ENCODE measurements at places on chromosomes 2 and 18.

- DNase-seq, result no peak
These were observed 250.5 kb downstream of the NYAP2 start for GRCh38 chr2:225650041-225650440.

DNA sequence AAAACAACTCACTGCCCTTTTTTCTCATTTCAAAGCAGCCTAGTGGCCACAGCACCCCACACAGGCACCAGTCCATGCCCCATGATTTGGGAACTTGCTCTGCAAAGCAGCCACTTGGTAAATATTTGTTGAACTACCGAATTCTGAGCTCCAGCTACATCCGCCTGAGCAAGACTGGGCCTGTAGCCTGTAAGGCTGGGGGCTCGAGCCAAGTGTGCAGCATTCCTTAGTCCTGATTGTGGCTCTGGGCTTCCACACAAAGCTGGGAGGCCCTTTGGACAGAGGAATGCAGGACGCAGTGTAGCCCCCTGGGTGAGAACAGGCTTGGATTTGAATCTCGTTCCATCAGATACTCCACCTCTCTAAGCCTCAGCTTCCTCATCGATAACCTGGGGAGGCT is 88.4 kb downstream of the ACTR2 start:
- DNase-seq, result no peak

- no peak for DNase-seq
These were observed 554.4 kb upstream of the LRRTM1 start for GRCh38 chr2:80858965-80859364.

DNA sequence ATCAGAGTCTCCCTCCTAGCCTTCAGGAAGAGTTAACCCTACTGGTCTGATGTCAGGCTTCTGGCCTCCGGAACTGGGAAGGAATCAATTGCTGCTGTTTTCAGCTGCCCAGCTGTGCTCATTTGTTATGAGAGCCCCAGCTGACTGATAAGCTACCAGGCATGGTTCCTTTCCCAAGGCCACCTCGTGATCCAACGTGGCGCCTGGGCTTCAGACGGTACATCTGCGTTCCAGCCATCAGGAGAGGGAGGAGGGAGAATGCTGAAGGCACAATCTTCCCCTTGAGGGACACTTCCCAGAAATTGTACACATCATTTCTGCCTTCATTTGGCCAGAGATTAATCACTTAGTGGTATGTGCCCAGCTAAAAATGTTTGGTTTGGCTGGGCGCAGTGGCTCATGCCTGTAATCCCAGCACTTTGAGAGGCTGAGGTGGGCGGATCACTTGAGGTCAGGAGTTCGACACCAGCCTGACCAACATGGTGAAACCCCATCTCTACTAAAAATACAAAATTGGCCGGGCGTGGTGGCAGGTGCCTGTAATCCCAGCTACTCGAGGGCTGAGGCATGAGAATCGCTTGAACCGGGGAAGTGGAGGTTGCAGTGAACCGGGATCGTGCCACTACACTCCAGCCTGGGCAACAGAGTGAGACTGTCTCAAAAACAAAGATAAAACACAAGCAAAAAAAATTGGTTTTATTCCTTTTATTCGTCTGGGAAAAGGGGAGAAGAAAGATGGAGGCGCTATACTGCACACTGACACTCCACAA is 10.5 kb upstream of the ARMC9 start:
- DNase-seq, result no peak

DNA sequence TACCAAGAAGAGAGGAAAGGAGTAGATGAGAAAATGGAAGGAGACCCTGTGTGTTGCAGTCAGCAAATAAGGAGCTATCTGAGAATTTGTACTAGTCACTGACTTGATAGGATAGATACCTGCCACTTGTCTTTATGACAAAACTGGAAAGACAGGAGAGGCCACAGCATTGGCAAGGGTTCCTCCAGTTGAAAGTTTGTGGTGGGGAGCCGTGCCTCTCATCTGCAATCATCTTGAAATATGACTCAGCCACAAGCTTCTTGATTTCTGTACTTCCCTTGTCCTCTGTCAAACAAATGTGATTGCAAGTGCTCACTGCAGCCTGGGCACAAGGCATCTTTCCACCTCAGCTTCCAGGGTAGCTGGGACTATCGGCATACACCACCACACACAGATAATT is 99.1 kb downstream of the GREB1L start:
- no peak for DNase-seq

- no peak for DNase-seq
These were observed 187.9 kb upstream of the HS6ST1 start for GRCh38 chr2:128506534-128506933.

DNA sequence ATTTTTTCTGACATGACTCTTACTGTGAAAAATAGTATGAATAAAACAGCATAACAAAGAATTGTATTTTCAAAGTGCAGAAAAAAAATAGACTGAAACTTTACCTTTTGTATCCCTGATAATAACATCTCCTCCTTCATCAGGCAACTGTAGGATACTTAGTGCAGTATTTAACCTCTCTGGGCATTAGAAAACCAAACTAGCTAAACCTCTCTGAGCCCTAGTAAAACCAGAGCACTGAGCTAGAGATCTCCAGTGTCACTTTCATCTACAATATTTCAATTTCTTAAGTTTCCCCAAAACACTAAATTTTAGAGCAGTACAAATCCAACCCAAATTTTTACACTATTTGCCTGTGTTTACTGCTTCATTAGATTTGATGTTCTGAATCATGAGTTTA is 594.0 kb upstream of the LINC00305 start:
- no peak for DNase-seq

GRCh38 chr2:25405611-25406295 is 64.0 kb upstream of the DNMT3A start:
- DNase-seq, result no peak

DNA sequence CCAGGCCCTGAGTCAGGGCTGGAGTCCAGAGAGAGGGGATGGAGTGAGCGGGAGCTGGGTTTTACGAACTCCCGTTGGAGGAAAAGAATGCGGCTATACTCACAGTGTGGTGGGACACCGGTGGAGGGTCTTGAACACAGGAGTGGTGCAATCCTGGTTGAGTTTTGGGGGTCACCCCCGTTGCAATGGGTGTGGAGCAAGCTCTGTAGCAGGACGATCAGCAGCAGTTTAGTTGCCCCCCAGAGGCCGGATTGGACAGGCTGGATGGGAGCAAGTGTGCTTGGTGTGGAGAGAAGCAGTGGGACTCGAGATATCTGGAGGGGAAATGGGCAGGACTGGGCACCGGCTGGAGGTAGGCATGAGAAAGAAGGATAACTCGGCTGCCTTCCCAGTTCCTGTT is 72.3 kb upstream of the TWIST2 start:
- DNase-seq, result no peak

GRCh38 chr18:4242431-4243161 is 212.5 kb downstream of the DLGAP1 start:
- DNase-seq, result no peak

DNA sequence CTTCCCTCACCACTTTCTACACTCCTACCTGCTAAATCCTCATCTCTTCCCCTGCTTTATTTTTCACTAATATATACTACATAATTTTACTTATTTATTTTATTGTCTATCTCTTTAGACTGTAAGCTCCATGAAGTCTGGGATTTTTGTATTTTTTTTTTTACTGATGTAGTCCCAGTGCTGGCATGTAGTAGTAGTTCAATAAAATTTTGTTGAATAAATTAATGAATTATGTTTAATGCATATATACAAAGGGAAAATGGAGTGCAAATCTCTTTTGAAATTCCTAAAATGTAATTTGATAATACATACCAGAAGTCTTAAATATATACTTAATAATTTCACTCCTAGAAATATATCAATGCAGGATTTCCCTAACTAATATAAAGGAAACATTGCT is 7.1 kb upstream of the NABP1 start:
- no peak for DNase-seq

- DNase-seq, result no peak
These were observed 10.7 kb downstream of the CAB39 start for GRCh38 chr2:230723363-230723762.

- no peak for DNase-seq
These were observed 18.5 kb upstream of the KYNU start for GRCh38 chr2:142858961-142859360.

DNA sequence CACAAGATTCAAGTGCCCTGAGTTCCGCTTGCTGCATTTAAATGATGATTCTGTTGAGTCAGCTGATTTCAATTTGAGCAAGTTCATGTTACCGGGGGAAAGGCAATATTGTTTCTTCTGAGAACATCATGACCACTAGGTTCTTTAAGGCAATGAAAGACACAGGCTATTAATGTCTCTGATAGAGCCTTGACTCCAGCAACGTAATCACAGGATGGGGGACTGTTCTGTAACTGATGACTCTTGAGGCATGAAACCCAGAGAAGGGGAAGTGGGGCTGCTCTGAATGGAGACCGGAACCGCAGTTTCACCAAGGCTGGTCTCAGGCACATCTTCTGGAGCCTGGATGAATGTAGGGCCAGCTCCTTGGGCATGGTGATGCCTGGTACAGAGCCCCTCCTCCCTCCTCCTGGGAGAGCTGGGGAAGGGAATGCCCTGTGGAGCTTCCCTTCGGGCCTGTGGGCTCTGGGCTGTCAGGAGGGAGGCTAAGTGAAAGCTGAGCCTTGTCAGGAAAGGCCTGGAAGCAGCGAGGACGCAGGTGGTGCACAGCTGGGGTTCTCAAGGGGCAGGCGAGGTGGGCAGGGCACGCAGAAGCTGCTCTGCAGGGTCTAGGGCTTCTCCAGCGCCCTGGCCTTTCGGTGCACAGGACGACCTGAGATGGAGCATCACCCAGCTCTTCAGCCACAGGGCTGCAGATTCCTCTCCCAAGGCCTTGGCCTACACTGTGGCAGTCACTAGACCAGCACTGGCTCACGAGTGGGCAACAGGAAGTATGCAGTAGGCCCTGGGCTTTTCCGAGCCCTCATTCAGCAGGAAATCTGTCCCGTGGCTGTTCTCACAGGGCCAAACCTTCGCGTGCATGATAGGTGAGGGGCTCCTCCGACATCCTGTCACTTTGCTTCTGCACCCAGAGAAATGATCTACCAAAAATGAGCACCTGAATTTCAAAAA is 36.6 kb upstream of the PRLH start:
- no peak for DNase-seq

DNA sequence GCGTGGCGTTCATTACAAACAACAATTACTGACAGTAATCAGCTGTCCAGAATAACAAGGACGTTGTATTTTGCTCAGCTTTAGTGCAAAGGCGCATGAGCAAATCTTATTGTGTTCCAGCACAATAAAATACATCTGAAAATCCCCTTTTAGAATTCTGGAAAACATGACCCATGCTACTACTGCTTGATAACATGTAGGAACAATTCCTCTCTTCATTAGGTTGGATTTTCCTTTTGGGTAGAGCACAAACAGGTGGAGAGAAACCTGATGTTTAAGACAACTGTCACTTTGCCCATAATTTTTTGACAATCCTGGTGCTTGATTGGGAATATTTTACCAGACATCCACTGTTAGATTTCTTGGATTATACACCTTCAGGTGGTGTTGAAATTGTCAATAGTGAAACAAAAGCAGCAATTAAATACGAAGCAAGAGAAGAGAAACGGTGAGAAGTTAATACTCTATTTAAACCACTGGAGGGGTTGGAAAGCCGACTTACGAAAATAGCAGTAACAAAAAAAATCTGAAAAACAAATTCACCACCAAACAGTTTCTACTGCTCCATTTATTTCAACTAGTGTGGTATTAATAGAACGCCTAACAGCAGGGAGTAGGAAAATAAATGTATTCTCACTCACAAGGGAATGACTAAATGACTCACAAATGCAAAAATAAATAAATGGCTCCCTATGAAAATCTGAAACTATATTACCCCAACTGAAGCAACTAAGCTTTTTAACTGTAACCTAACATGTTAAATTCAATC is 102.7 kb downstream of the CPO start:
- DNase-seq, result no peak

DNA sequence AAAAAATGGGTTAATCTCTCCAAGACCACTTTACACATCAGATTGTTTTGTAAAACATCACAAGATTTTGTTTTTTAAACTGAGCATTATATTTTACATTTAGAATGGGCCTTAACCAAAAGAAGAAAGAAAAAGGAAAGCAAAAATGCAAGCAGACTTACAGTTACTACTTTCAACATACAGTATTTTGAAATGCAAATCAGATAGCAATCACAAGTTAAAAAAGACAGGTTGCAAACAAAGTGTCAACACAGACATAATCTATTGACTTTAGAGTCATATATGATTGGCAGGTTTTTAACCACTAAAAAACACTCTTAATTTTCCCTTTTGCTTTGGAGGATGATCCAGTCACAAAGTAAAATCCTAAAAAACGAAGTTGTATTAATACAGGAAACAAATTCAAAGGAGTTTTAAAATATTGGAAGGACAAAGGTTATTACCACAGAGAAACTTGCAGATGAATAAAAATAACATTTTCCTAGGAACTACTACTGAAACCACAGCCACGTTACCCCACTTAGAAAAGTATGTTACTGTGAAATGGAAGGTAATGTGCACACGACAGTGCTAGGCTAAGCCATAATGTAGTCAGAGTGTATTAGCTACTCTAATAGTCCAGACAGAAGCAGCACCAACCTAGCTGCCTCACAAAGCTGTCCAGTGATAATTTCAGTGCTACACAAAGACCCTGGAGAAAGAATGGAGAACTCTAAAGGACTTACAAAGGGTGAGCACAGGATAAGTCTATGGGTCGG is 22.9 kb downstream of the DARS1 start:
- DNase-seq, result no peak

DNA sequence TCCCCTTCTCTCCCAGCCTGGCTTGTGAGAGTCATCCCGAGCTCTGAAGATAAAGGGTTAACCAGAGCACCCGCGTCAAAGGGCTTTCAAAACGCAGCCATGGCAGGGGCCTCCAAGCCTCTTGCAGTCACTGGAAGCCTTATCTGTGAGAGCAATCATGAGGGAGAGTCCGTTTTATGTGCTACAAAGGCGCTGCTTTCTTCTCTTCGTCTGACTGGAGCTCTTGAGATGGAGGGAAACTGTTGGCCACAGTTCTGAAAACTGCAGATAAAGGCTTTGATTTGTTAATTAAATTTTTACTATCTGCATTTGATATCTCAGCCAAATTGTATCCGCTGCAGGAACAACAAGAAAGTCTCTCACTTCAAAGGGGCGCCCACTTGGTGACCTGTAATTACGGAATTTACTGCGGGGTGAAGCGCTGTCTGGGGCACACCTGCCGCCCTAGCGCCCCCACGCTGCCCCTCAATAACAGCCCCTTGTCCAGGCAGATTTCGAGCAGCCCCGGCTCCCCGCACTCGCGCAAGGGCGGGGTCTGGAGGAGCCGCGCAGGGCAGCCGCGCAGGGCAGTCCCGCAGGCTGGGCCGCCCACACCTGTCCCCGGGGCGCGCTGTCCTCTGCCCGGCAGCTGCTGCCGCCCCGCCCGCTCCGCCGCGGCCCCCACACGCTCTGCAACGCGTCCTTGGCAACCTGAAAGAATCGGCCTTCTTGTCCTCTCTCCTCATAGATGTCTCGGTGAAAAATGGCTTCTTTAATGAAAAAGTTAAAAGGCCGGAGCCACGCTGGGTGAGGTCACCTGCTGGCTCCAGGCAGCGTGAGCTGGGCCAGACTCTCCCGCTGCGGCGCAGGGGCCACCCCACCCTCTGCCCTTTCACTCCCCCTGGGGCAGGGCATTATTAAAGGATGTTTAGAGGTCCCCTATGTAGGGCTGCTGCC is 217.9 kb downstream of the VAPA start:
- no peak for DNase-seq
